ENCODE measurements at places on chromosomes 2 and 18.

- DNase-seq = no peak
Measured at GRCh38 chr2:233832414-233832813, 21.9 kb downstream of the HJURP start.

DNA sequence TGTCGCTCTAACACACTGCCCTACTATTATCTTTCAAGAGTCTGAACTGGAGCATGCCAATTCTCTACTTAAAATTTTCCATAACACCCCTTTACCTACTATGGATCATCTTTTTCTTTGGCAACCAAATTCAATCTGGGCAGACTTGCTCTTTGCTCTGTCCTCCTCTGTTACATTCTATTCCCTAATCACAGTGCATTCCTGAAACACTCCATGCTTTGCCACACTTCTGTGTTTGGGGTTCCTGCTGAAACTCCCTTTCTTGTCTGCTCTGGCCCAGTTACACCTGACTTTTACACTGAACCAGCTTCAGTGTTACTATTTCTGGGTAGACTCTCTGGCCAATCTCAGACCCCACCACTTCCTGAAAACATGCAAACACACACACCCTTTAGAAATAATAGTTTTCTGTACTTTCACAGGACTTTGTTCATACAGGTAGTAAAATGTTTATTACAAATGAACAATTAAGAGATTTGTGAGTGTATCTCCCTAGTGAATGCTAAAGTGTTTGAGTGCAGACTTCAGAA, 119.9 kb upstream of the DCC start:
- no peak for DNase-seq

DNA sequence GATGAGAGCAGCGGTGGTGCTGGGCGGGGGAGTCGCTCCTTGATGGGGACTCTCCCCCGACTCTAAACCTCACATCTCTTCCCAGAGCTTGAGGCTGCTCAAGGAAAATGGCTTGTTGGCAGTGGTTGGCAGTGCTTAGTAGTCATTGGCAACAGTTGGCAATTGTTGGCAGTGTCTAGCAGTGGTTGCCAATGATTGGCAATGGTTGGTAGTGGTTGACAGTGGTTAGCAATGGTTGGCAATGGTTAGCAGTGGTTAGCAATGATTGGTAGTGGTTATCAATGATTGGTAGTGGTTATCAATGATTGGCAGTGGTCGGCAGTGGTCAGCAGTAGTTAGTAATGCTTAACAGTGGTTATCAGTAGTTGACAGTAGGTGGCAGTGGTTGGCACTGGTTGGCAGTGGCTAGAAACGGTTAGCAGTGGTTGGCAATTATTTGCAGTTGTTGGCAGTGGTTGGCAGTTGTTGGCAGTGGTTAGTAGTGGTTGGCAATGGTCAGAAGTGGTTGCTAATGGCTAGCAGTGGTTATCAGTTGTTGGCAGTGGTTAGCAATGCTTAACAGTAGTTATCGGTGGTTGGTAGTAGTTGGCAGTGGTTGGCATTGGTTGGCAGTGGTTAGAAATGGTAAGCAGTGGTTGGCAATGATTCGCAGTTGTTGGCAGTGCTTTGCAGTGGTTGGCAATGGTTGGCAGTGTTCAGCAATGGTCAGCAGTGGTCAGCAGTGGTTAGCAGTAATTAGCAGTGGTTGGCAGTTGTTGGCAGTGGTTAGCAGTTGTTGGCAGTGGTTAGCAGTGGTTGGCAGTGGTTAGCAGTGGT, 85.4 kb upstream of the OTOS start:
- no peak for DNase-seq

GRCh38 chr2:131394147-131394931, 30.4 kb upstream of the RAB6D start:
- DNase-seq = no peak

DNA sequence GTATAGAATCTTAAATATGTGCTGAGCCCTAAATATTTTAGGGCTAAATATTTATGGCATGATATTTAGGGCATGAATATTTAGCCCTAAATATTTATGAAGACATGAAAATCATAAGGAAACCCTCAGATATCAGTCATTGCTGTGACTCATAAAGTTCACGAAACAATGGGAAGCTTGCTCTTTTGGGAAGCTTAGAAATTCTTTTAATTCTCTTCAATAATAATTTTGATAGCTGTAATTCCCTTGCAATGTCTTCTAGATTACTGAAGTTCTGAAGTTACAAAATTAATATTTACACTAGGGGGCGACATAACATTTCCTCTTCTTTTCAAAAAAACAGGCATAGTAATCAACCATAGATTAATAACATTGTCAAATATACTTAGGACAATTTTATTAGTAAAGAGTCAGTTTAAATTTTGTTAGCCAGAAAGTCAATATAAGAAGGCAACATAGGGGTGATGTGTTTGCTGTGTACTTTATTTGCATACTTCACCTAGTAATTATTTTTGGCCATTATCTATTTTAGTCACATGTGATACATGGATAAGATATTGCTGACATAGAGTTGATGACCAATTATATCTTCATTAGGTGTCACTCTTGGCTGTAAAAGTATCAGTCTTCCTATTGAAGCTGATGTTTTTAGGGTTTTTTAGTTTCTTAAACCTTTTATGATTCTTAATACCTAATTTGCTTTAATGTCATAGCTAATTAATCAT, 13.2 kb downstream of the ZNF804A start:
- no peak for DNase-seq
